ENCODE measurements at places on chromosomes 1 and 21.
A peak's percentile ranks its signal among the peaks of the same experiment; 100 is the strongest.

DNA sequence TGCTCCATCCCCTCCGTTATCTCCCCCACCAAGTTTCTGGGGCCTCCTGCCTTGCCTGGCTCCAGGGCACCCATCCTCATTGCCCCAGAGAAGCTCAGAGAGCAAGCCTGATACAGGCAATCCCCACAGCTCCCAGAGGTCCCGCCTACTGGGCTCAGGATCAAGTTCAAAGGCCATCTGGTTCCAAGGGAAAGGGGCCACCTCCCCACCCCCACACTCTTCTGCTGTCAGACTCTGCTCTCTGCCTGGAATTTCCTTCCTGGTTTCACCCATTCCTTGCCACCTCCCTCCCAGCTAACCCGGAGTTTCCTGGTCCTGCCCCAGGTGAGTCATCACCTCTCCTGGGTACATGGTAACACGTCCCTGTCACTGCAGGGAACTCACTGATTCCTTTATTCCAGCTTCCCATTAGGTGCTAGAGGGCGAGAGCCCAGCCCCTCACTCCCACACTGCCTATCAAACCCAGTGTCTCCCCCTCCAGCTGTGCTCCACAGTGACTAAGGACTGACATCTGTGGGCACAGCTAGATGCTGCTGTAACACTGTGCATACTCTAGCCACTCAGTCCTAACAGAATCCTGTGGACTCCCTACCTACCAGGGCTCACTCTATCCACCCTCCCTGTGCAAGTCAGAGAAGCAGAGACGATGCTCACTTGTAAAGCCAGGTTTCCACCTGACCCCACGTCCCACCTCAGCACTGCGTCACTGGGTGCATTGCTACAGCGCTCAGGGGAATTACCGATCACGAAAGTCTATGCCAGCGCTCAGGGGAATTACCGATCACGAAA, 21.8 kb downstream of the RSPH1 start:
- peak; percentile 50 for DNase-seq

DNA sequence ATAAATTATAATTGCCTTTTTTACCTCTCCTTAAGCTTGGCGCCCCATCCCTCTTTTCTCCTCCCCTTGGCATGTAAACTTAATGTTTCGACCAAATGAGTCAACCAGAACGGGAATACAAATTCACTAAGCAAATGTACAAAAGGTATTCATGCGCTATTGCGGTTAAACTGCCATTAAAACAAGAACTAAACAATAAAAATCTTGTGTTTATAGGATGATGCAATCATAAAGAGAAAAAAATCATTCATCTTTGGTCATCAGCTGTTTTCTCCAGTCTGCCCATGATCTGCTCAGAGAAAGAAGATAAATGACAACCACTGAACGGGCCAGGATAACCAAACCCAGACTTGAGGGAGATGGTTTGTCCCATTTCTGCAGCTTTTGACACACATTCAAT, 534.2 kb upstream of the PLXNA2 start:
- no peak for DNase-seq

GRCh38 chr1:33792651-33793050, 71.2 kb upstream of the HMGB4 start:
- no peak for DNase-seq

GRCh38 chr1:202117898-202118371, 4.8 kb upstream of the GPR37L1 start:
- no peak for DNase-seq

- DNase-seq, result no peak
Measured at GRCh38 chr1:3864884-3865283, 7.6 kb downstream of the DFFB start.

GRCh38 chr1:17098446-17099317, 20.6 kb downstream of the PADI2 start:
- peak; percentile 27 for DNase-seq

DNA sequence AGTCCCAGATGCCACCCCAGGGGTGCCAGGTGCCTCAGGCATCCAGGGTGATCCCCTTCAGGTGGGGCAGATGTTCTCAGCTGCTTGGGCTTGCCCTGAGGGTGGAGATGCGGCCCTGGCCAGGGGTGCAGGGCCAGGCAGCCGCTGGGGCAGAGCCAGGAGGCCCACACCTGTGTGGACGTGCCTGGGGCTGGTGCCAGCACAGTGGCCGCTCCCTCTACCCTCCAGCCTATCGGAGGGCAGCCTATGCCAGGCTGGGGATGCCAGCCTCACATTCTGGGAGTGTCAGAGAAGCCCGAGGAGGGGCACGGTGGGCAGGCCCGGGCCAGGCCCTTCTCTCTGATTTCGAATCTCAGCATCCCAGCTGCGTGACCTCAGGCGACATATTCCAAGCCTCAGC, 96.5 kb upstream of the WNT4 start:
- DNase-seq, result no peak

DNA sequence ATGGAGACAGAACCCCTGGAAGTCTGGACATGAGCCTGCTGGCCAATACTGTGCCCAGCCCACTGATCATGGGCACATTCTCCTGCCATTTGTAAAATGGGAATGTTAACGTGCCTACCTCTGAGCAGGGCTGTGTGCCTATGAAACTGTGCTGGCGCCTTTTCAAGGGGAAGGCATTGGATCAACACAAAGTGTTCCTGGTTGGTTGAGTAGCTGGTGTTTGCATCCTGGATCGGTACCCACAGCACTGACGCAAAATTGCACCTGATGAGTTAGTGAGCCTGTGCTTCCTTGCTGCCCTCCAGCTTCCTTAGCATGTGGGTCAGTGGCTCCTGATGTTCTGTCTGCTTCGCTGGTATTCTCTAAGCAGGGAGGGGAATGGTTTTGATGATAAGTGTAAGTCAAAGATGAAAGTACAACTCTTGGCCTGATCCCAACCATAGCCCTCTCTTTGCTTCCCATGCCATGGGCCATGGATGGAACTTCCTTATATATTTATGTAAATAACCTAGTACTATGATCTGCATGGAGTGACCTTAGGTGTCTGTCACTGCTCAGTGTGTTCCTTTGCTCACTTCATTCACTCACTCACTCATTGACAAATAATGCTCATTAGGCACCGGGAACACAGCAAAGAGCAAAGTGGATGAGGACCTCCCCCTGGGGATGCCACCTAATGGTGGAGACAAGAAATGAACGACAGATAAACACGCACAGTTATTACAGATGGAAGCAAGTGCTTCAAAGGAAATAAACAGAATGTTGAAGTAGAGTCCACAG, 22.7 kb downstream of the MAB21L3 start:
- no peak for DNase-seq

- no peak for DNase-seq
Measured at GRCh38 chr21:15207635-15208370, 143.0 kb upstream of the NRIP1 start.

- no peak for DNase-seq
Measured at GRCh38 chr1:30984165-30984889, 75.8 kb upstream of the SDC3 start.

DNA sequence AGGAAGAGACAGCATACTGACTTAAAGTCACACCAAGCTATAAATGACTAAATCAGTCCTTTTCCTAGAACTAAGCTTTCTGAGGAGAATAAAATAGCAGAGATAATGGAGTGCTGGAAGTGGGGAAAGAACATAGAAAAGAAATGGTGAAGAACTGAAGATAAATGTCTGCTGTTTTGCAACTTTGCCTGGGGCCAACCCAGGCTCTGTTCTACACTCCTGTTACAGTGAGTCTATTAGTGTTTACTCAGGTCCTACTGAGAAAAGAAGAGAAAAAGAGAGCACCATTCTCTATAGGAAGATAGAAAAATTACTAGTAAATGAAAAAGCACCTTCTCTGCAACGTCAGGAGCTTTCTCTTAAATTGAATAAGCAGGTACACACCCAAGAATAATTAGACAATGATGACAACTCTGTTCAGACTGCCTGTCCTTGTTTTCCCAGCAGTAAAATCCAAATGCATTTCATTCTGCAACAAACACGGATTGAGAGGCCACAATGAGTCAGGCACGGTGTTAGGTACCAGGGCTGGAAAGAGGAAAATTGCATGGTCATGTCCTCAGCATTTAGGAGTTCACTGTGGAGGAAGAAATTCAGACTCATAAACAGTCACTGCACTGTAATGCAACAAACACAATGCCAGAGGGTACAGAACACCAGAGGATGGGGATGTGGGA, 139.4 kb upstream of the CAMK1G start:
- no peak for DNase-seq

DNA sequence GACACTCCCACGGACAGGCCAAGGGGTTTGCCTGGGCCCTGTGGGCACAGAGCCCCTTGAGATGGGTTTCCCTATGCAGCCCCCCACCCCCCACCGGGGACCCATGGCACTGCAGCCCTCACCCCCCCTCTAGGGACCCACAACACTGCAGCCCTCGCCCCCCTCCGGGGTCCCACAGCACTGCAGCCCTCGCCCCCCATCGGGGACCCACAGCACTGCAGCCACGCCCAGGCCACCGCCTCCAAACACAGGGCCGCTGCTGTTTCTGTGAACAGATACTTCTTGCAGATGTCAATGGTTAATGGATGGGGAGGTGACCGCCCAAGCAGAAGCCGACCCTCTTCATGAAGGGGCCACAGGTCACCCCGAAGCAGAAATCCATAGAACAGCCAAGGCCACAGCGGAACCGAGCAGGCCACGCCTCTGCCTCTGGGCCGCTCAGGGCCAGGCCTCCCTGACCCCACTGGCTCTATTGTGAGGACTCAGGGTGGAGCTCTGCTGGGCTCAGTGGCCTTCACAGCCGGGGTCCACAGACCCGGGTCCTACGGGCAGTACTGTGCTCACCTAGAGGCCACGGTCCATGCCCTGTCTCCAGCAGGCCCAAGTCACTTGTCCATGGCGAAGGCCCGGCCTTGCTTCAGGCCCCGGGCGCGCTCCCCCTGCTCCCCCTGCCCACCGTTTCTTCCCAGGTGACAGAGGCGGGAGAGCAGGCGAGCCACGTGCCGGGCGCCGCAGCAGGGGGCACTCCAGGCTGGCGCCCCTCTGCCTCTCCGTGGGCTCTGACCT, 4.1 kb upstream of the POFUT2 start:
- no peak for DNase-seq

DNA sequence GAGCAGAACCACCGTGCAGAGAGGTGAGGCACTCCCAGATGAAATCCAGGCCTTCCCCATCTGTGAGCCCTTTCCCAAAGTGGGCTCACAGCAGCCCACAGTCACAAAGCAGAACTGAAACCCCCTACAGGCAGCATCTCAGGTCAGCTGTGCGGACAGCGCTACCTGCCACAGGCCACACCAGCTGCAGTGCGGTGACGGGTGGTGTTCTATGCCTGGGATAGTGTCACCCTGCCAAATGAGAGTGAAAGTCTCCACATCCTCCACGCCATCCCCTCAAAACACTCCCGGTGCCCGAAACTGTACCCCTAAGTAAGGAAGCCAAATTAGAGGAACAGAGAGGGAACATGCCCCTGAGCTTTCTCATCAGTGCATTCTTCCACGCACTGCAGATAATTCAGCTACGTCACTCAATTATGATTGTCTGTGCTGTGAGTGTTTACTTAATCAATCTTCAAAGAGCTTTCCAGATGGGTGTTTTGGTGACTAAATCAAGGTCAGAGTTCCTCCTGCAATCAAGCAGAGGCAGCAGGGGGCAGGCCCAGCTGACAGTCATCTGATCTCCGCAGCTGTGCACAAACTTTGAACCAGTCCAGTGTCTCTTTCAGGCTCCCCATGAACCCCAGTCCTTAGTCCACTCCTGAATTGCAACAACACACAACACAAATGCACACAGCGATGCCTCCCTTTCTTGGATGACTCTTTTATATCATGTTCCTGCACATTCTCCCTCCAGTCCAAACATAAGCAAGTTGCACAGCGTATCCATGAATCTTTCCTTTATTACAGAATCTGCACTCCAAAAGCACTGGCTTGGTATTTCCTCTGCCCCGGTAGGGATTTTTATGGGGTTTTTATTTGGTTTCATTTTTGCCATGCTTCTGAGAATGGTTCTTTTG, 150.0 kb downstream of the TOMM20 start:
- DNase-seq, result no peak

DNA sequence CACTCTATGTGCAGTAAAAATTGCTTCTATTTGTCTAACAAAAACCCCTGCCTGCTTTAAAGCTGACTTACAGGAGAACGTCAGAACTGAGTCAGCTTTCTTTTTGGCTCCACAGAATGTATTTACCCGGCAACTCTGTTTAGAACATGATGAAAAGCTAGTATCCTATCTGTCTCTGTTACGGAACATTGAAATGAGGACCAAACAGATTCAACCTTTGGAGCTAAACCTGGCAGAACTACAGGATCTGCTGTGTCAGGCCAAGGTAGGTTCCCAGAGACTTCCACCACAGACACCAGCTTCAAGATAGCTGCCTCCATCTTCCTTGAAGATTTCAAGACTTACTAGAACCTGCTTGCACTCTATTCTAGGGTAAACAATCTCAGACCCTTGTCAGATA, 132.6 kb downstream of the MACF1 start:
- no peak for DNase-seq

DNA sequence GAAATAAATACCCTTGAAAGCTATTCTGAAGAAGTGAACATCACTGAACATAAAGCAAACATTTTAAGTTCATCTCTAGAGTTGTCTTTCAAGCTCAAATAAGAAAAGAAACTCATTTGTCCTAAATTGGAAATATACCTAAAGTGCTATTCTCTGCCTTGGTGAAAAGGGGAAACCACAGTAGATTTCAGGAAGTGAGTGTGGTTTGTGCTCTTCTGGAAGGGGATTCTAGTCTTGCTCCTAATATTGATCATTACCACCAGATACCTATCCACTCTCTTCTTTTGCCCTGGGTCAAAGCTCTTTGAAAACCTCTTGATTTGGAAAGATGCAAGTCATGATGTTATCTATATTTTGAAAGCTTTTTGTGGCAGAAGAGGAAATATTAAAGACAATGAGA, 798.1 kb downstream of the ADGRL2 start:
- no peak for DNase-seq

GRCh38 chr1:41649396-41650027, 165.0 kb upstream of the EDN2 start:
- DNase-seq, result no peak

- DNase-seq, result no peak
Measured at GRCh38 chr21:33031152-33031911, 5.6 kb downstream of the OLIG2 start.

DNA sequence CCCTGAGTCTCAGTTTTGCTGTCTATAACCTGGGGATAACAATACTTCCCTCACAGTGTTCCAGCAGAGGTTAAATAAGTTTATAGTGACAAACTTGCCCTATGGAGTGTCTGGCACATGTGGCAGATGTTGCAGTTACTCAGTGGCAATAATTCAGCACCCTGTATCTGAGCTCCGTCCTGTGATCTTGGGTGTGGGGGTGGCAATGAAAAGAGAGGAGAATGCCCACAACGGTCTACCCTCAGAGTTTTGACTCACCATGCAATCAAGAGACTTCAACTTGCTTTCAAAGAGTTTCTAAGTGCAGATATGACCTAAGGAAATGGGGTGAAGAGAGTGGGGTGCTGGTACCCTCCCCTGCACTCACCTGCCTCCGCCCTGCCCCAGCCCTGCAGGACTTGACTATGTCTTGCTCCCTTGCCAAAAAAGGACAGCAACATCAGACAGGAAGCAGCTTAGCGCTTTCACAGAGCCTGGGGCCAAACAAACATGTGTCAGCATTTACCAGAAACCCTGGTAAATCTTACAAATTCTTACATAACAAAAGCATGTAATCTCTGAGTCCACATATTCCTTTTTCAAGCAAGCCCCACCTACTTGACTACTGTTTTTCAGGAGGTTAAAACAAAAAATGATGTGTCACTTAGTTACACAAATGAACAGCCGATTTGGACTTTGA, 185.1 kb upstream of the CAMK1G start:
- peak; percentile 82 for DNase-seq

- peak; percentile 53 for DNase-seq
Measured at GRCh38 chr1:41670217-41670957, 185.9 kb upstream of the EDN2 start.

Data from NCI-H226 (cell line).